ENCODE measurements at places on chromosomes 13 and 19.

DNA sequence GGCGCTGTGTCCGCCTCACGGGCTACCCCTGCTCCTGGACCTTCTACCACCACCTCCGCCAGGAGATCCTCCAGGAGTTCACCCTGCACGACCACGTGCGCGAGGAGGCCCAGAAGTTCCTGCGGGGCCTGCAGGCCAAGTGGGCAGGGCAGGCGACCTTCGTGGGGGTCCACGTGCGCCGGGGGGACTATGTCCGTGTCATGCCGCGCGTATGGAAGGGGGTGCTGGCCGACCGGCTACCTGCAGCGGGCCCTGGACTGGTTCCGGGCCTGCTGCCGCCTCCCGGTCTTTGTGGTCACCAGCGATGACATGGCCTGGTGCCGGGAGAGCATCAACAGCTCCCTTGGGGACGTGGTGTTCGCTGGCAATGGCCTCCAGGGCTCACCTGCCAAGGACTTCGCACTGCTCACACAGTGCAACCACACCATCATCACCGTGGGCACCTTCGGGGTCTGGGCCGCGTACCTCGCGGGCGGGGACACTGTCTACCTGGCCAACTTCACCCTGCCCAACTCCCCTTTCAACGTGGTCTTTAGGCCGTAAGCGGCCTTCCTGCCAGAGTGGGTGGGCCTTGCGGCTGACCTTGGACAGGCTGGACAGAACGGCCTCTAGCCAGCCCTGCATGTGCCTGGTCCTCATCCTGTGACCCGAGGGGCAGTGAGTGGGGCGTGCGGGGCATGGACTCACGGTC is 7.8 kb upstream of the NTN5 start:
- no peak for DNase-seq

GRCh38 chr19:57818378-57818777 is 3.7 kb upstream of the ZNF552 start:
- DNase-seq = no peak

DNA sequence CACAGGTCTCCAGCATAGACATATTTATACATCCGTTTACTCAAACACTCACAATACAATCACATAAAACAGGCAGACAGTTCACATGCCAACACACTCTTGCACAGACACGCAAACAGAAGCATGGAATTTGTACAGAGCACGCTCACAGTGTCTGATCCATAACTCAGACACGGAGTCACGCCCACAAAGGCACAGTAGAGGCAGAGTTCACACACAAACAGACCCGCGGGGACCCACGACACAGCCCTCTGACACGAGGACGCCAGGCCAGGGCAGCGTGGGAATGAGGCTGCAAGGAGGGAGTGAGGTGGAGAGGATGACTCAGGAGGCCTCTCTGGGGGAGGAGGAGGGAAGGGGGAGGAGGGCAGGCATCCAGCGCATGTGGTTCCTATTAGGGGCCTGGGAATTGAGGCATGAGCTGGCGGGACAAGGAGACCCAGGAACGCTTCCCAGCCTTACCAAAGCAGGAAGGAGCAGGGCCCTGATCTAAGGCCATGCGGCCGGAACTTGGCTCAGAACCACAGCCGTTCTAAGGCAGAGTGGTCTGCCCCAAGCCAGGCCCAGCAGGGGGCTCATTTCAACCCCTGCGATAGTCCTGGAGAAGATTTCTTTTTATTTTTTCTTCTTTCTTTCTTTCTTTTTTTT is 9.1 kb upstream of the OLFM2 start:
- no peak for DNase-seq

DNA sequence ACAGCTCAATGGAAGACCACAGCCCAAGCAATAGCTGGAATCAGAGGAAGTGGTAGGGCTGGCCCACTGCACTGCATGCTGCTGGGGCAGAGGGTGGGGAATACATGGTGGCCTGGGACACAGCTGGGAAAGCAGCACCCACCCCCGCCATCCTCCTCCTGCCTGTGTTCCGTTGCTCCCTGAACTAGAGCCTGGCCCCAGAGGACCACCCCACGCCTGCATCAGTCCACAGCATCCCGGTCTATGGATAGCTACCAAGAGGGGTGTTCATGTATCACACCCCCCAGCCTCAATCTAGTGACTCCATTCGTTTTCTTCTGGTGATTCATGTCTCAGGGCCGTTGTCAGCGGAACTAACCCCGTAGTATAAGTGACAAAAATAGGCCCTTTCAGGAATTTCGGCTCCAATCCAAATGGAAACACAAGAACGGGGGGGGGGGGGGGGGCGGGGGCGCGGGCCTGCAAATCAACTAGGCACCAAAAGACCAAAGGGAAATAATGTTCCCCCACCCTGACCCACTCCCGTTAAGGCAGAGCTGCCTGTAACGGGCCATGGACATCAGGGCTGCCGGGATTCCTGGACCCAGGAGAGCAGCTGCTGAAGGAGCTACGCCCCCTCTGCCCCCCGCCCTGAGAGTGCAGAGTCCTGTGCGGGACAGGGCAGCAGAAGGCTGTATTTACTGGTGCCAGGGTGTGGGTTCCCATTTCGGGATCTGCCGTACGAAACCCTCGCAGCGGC is 18.9 kb upstream of the EPHX3 start:
- DNase-seq = no peak

DNA sequence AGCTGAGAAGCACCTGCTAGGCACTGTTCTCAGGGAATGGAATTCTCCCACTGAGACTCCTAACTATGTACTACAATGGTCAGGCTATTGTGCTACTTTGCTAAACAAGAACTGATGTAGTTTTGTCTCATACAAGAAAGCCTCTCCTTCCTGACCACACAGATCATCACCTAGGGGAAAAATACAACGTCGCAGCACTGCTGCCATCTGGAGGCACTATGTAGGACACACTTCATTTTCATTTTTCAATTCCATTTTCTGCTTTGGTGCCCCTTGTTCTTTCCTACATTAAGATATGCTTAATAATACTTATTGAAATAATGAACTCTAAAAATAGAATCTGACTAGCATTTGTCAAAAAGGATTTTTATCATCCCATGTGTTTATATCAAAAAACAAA is 21.1 kb downstream of the PROSER1 start:
- DNase-seq = no peak

DNA sequence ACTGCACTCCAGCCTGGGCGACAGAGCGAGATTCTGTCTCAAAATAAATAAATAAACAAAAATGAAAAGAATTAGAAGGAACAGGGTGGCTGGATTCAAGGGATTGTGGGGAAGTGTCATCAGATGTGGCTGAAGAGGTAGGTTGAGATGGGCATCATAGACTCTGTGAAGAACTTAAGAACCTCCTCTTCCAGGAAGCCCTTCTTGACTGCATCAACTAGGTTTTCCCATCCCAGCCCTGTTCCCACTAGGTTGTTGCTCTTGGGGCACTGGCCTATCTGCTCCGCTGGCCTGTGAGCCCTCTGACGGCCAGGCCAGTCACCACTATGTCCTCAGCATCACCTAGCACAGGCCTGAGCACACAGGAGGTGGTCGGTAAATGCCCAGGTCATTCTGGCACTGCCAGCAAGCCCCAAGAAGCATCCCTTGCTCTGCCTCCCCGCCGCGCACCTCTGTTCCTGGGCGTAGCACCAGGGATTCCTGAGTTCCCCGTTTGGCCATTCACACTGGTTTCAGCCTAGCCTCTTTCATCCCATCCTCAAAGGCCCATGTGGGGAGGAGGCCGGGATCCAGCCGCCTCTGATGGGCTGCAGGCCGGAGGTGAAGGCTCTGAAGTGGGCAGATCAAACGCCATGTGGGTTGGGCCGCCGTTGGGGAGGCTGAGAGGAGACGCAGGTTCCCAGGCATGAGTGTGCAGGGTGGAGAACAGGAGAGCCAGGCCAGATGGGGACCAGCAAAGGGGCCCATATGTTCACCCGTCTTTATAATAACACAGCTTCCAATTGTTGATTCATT is 27.6 kb upstream of the SLC1A5 start:
- no peak for DNase-seq

DNA sequence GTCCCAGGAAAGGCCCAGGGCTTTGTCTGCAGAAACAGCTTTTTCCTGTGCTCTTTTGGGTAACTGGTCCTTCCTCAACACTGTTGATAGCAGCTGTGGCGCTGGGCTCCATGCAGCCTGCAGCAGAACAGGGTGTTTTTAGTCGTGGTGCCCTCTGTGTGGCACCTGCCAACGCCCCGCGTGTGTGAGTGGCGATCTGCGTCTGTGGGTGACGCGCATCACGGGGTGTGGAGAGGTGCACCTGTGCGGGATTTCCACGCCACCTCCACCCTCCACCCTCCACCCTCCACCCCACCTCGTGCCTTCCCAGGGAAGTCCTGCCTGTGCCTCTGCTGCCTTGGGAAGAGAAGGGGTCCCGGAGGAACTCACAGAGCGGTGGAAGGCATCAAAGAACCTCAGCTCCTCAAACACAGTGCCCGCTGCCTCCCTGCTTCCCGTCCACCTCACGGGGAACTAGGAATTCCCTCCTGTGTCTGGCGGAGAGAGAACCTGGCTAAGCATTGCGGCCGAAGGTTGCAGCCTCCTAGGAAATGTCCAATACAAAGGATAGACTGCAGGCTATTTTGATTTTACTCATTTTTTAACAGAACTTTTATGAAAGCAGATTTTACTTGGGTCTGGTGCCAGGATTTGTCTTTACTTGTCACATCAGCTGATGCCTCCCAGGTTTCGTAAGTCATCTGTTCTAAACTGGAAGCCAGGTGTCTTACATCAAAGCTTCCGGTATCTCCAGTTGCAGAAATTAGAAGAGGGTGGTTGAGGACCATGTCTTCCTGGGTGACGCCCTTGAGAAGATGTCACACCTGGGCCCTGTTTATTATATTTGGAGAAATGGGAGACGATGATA is 84.0 kb downstream of the ATP11A start:
- no peak for DNase-seq

GRCh38 chr13:96338030-96338429 is 248.1 kb downstream of the HS6ST3 start:
- no peak for DNase-seq

DNA sequence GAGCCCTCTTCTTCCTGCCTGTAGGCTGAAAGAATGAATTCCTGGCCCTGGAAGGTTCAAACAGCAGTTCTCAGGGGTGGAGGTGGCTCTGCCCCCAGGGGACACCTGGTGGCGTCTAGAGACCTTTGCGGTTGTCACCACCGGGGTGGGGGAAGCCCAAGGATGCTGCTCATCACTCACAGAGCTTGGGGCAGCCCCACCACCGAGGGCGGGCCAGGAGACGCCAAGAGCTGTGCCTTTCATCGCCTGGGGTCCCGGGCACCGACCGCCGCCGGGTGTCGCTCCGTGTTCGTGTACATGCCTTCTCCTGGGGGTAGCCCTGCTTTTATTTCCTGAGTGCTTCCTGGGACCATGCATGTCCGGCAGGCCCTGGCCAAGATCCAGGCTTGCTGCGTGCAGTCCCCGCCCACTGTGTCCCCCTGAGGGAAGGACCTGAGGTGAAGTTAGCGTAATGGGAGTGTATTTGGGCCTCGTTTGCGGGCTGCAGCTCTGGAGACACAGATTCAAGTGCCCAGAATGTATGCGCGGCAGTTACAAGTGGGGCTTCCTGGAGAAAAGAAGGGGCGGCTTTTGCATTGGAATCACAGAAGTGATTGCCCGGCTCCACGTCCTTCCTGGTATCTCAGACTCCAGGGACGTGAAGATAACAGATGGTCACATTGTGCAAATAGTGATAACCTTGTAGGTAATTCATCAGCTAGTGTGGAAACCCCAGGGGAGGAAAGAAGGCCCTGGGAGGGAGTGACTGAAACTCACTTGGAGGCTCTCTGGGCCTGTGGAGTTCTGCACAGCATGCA is 7.8 kb downstream of the DOT1L start:
- DNase-seq = peak; percentile 78

GRCh38 chr19:29400917-29401711 is 124.7 kb upstream of the VSTM2B start:
- DNase-seq = no peak

- no peak for DNase-seq
Observed at GRCh38 chr19:50820086-50820485, 3.5 kb downstream of the KLK1 start.

DNA sequence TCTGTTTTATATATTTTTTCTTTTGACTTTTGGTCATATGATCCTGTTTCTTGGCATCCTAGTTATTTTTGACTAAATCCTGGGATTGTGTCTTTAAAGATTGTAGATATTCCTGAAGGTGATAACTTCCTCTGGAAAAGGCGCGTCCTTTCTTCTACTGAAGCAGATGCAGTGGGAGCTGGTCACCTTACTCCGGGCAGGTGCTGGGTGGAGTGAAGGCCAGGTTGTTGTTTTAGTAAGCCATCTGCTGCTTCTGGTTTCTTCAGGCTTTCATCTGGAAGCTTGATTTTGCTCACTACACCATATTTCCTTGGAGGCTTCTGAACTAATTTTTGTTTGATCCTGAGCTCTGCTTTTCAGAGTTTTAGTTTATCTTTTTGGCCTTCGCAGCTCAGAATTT is 21.5 kb downstream of the URI1 start:
- DNase-seq = no peak

DNA sequence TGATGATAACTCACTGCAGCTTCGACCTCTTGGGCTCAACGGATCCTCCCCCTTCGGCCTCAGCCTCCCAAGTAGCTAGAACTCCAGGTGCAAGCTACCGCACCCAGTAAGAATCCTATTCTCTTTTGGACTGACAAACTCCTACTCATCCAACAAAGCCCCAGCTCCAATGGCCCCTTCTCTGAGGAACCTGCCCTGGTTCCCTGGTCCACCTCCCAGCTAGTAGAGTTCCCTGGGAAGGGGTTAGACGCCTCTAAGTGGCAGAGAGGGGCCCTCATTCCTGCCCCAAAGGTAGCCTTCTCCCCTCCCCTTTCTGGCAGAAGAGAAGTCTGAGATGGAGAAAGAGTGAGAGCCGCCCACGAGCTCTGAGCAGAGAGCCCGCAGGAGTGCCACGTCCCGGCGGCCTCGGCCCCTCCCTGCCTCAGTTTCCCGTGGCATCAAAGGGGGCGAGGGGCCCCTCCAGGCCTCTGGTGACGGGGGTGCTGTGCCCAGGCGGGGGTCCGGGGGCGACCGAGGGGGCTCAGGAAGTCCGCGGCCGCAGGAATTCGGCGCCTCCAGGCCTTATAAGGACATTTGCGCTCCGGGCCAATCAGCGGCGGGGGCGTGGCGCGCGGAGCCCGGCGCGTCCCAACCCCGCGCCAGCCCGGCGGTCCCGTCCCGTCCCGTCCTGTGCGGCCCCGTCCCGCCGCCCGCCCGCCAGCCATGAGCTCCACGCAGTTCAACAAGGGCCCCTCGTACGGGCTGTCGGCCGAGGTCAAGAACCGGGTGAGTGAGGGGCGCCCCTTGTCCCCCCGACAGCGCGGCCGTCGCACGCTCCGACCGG is at the start of gene CNN2:
Gene CNN2 (plus strand): TSS at position 649 of the 823 bp plus-strand sequence. CDS start 54 bp downstream, at position 703.
- peak; percentile 46 for DNase-seq

DNA sequence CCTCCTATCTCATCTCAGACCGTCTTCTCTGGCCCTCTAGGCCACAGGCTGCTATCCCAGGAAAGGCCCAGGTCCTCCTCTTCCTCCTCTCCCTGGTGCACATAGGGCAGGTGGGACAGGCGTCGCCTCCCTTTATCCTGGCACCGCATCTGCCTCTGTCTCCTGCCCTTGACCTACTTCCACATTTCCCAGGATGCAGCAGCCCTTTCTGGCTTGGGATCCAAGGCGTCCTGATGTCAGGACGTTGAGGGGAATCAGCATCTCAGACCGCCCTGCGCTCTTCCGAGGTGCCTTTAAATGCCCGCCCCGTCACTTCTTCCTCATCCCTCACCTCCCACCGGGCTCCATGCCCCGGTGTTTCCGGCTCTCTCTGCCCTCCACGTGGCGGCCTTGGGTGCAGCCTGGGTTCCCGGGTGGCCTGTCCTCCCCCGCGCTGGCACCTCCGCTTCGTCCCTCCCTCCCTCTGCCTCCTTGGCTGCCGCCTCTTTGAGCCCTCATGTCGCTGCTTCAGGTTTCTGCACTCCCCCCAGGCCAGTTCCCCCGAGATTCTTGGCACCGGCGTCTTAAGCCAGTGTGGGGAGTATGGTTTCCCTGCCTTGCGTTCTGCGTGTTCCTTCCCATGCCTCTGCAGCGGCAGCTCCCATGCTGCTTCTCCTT is 66.3 kb downstream of the KDM4B start:
- DNase-seq = no peak

- DNase-seq = no peak
Observed at GRCh38 chr19:10535613-10536012, 8.1 kb upstream of the ATG4D start.
